ENCODE measurements at places on chromosomes 1 and 21. TPM values are rescaled to one million over a fixed set of nuclear protein-coding genes. Genes with fewer than 3 reads are reported as not detected.

Gene PDZK1
- not detected for total RNA-seq

Gene FAM72D
- 0.97 TPM for total RNA-seq

Gene SGIP1
- 49.2 TPM for total RNA-seq

Gene HTR1D
- 0.32 TPM for total RNA-seq

Gene KCNA3
- total RNA-seq = not detected

Gene FABP3
- total RNA-seq = 9.0 TPM

Gene ETS2
- total RNA-seq = 34.5 TPM

Gene ACTA1
- total RNA-seq = not detected

Gene EXTL1
- total RNA-seq = not detected

Gene GPATCH2
- total RNA-seq = 16.9 TPM

Gene OR2G6
- not detected for total RNA-seq

Gene TPTE
- total RNA-seq = not detected

Gene CENPL
- total RNA-seq = 19.5 TPM

Gene TMPRSS15
- not detected for total RNA-seq

Gene SLC6A9
- total RNA-seq = 0.32 TPM

Gene DHDDS
- total RNA-seq = 63.1 TPM

Gene ACTL8
- under 0.01 TPM for total RNA-seq

Gene DSCAM
- total RNA-seq = not detected

Gene HCN3
- total RNA-seq = 0.32 TPM

Gene ITGB2
- under 0.01 TPM for total RNA-seq

Gene NBPF6
- total RNA-seq = not detected

Gene PGBD5
- total RNA-seq = under 0.01 TPM

Gene CELSR2
- total RNA-seq = 0.65 TPM

Gene DDR2
- 16.7 TPM for total RNA-seq

Gene AIRE
- under 0.01 TPM for total RNA-seq

Gene LCA5L
- 0.91 TPM for total RNA-seq

Gene LDLRAD1
- total RNA-seq = not detected

Gene C1orf174
- 42.9 TPM for total RNA-seq

Gene VANGL2
- total RNA-seq = not detected

Gene SELL
- total RNA-seq = 0.65 TPM

Gene TMEM52
- not detected for total RNA-seq

All from epithelial cell of umbilical artery (primary cell).